RWPE2 (cell line): ENCODE measurements at places on chromosomes 7 and 10.
A peak's percentile ranks its signal among the peaks of the same experiment; 100 is the strongest.

DNA sequence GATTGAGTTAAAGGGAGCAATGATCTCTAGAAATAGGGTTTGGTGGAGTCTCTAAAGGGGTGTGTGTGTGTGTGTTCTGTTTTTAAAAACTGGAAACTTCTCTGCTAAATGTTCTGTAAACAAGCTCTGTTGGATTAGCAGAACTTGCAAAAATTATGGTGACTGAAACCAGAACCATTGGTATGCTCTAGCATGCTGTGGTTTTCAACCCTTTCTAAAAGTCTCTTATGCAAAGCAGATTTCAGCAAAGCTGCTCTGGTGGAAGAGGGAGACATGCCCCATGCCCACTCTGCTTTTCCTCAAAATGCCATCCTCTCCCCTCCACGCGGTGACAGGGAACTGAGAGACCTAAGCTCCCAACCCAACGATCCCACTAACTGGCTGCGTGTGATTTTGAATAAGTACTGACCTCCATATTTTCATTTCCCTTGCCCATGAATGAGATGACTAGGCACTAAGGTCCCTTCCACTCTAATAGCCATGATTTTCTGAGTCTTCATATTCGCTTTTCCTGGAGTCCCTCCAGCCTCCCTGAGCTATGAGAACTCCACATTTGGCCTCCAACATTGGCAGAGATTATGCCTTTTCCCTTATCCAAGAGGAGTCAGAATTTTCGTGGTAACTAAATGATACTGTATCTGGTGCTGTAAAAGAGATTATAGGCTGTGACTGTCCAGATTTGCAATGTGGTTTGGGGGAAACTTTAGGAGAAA lies 117.3 kb upstream of the PALS2 start:
- no peak for DNase-seq
- no peak overlapping the region for H3K4me3 ChIP-seq
- H3K36me3 ChIP-seq, result no peaks in the 10 kb centered on the region
- H3K27me3 ChIP-seq, result peaks cover 8% of the 10 kb centered on the region
- H3K27ac ChIP-seq, result no peak overlapping the region

DNA sequence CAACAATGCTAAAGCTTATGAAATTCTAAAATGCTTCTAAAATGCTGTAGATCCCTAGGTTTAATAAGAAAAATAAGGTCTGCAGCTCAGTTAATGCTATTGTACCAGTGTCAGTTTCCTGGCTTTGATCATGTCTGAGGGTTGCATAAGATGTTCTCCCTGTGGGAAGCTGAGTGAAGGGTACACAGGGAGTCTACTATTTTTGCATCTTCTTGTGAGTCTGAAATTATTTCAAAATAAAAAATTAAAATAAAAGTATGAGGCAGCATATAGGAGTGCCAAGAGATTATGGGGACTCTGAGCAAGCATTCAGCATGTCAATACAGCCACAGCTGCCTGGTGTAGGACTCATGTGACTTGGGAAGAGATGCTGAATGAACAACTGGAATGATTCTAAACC lies 14.7 kb downstream of the CHST15 start:
- no peak overlapping the region for H3K27ac ChIP-seq
- no peak overlapping the region for H3K4me3 ChIP-seq
- no peaks in the 10 kb centered on the region for H3K27me3 ChIP-seq

GRCh38 chr10:69738071-69738470 lies 63.6 kb upstream of the COL13A1 start:
- H3K4me3 ChIP-seq, result no peak overlapping the region
- H3K27me3 ChIP-seq, result no peaks in the 10 kb centered on the region
- DNase-seq, result no peak
- H3K27ac ChIP-seq, result no peak overlapping the region
- no peaks in the 10 kb centered on the region for H3K36me3 ChIP-seq

DNA sequence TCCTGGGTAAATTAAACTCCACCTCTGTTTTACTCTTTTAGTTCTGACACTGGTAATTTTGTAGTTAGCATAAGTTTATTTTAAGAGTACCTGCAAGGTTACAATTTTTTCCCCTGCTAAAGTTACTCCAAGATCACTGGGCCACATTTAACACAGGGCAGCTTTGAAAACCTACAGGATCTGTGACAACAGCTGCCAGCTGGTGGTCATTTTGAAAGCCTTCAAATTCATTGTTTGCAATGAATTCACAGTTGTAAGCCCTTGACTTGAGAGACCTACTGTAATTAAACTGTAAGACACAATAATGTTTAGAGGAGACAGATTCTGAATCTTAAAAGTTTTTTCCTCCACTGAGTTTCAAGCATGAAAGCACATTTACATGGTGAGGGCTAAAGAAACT lies 129.6 kb downstream of the CNOT4 start:
- H3K27ac ChIP-seq, result no peak overlapping the region
- H3K36me3 ChIP-seq, result peaks cover 8% of the 10 kb centered on the region
- no peak for DNase-seq

DNA sequence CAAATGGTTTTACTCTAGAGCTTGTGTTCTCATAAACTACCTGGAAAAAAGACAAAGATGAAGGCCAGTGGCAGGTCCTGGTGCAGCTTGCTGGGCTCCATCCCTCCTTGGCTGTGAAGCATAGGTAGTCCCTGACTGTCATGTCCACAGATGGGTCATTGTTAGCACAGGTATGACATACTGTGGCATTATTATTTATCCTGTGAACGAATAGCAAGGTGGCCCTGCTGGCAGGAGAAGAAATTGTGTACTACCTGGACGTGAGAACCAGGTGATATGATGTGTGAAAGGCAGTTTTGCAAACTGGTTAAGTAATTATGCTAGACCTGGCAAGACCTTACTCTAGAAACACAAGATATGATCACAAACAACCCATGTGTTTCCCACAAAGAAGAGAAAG lies 63.9 kb downstream of the CCDC71L start:
- H3K4me3 ChIP-seq, result no peak overlapping the region
- H3K27ac ChIP-seq, result no peak overlapping the region
- H3K27me3 ChIP-seq, result no peaks in the 10 kb centered on the region

GRCh38 chr10:59033622-59034021 lies 142.8 kb upstream of the PHYHIPL start:
- H3K27ac ChIP-seq, result no peak overlapping the region
- no peaks in the 10 kb centered on the region for H3K4me1 ChIP-seq
- H3K4me3 ChIP-seq, result no peak overlapping the region
- H3K27me3 ChIP-seq, result no peaks in the 10 kb centered on the region

GRCh38 chr7:132203021-132203420 lies 373.2 kb downstream of the PLXNA4 start:
- H3K4me3 ChIP-seq, result no peak overlapping the region
- no peaks in the 10 kb centered on the region for H3K36me3 ChIP-seq
- H3K4me1 ChIP-seq, result no peaks in the 10 kb centered on the region
- no peak for DNase-seq
- H3K27me3 ChIP-seq, result no peaks in the 10 kb centered on the region
- no peak overlapping the region for H3K27ac ChIP-seq

GRCh38 chr7:105461518-105461917 lies 60.6 kb downstream of the PUS7 start:
- H3K27ac ChIP-seq, result no peak overlapping the region
- H3K36me3 ChIP-seq, result peaks cover 70% of the 10 kb centered on the region
- H3K27me3 ChIP-seq, result no peaks in the 10 kb centered on the region
- no peaks in the 10 kb centered on the region for H3K4me1 ChIP-seq

DNA sequence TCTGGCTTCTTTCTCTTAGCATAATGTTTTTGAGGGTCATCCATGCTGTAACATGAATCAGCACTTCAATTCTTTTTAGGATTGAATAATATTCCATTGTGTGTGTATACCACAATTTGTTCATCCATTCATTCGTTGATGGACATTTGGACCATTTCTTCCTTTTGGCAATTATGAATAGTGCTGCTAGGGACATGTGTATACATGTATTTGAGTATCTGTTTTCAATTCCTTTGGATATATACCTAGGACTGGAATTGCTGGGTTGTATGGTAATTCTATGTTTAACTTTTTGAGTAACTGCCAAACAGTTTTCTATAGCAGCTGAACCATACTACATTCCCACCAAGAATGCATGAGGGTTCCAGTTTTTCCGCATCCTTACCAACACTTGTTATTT lies 39.2 kb downstream of the GBF1 start:
- DNase-seq, result no peak
- peaks cover under 1% of the 10 kb centered on the region; the same call in 1 of the 2 replicates for H3K36me3 ChIP-seq
- H3K27me3 ChIP-seq, result no peaks in the 10 kb centered on the region
- H3K27ac ChIP-seq, result no peak overlapping the region
- H3K4me1 ChIP-seq, result peaks cover 20% of the 10 kb centered on the region
- H3K4me3 ChIP-seq, result no peak overlapping the region

DNA sequence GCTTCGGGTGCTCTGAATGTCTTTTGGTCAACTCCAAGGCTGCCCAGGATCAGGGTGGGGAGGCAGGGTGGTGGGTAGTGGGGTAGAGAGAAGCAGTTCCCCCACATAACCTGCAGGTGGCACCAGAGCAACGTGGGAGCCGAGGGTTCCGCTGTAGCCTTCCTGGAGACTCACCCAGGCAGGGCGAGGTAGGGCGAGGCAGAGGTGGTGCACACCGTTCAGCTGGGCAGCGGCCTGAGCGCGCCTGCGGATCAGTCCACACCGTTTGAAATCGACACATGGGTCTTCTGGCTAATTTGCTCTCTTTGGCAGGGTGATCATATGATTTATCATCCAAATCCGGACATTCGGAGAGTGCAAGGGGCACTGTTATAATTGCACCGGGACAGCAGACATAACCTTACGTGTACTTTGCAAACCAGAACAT lies 41.4 kb upstream of the MAP3K8 start:
- no peak overlapping the region for H3K4me3 ChIP-seq
- no peaks in the 10 kb centered on the region for H3K27me3 ChIP-seq
- peaks cover 5% of the 10 kb centered on the region for H3K4me1 ChIP-seq
- H3K36me3 ChIP-seq, result no peaks in the 10 kb centered on the region
- no peak overlapping the region for H3K27ac ChIP-seq

GRCh38 chr7:37070471-37070870 lies 346.2 kb upstream of the AOAH start:
- DNase-seq, result no peak
- no peaks in the 10 kb centered on the region for H3K36me3 ChIP-seq
- no peaks in the 10 kb centered on the region for H3K27me3 ChIP-seq
- no peaks in the 10 kb centered on the region for H3K4me1 ChIP-seq

- H3K4me1 ChIP-seq, result no peaks in the 10 kb centered on the region
- H3K36me3 ChIP-seq, result no peaks in the 10 kb centered on the region
- no peak overlapping the region for H3K27ac ChIP-seq
- no peak overlapping the region for H3K4me3 ChIP-seq
- H3K27me3 ChIP-seq, result no peaks in the 10 kb centered on the region
Observed at GRCh38 chr10:19966751-19967150, 150.5 kb downstream of the PLXDC2 start.

DNA sequence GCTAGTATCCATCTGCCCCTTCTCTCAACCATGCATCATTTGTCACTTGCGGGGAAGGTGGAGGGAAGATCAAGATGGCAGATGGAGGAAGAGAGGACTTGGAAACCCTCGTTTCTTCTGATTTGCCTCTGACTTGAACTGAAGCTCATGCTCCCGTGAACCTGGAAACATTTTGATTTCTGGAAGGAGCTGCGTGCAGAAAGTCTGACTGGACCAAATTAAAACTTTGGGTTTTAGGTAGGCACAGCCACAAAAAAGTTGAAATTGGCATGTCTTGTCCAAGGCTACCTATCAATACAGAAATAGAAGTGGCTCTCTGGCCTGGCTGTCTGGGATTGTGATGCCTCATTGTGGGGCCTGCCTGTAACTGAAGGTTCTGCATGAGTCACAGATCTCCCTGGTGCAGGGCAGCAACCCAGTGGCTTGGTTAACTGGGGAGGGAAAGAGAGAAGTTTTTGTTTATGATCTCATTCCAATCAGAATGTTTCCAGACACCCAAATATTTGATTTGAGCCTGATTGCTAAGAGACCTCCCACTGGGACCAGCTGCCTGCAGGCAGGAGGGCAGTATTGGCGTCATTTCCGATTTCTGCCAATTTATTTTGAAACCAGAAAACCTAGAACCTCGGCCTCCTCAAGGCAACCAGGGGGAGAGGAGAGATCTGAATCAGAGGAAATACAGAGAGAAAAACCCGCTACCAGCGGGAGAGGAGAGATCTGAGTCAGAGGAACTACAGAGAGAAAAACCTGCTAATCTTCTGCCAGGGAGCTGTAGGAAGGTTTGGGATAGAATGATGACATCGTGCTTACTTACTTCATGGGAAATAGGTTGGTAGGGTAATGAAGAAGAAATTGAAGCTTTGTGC lies 363.6 kb downstream of the ANKRD30A start:
- H3K36me3 ChIP-seq, result no peaks in the 10 kb centered on the region
- peaks cover 14% of the 10 kb centered on the region for H3K4me1 ChIP-seq
- H3K27ac ChIP-seq, result peak overlapping the region; percentile 88
- H3K27me3 ChIP-seq, result no peaks in the 10 kb centered on the region
- DNase-seq, result peak; percentile 74

- no peak for DNase-seq
- no peak overlapping the region for H3K27ac ChIP-seq
- H3K4me3 ChIP-seq, result no peak overlapping the region
- H3K27me3 ChIP-seq, result no peaks in the 10 kb centered on the region
- peaks cover 37% of the 10 kb centered on the region for H3K4me1 ChIP-seq
Observed at GRCh38 chr7:17493446-17493845, 195.0 kb downstream of the AHR start.

- no peaks in the 10 kb centered on the region for H3K36me3 ChIP-seq
- H3K27me3 ChIP-seq, result no peaks in the 10 kb centered on the region
- H3K4me3 ChIP-seq, result no peak overlapping the region
Observed at GRCh38 chr7:117220836-117221235, 102.0 kb downstream of the WNT2 start.

DNA sequence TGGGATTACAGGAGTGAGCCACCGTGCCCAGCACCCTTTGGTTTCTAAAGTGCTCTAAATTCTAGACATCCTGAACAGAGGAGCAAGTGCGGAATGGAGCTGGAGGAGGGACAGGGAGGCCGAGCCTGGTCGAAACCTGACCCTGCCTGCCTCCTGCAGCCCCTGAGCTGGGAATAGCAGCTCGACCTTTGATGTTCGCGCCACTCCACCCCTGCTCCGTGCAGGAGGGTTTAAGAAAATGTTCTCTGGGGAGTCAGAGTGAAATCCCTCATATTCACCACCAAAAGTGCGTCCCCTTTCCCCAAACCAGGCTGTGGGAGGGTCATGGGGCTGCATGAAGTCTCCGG lies 1.8 kb downstream of the PGAM2 start:
- DNase-seq, result peak; percentile 43
- no peaks in the 10 kb centered on the region for H3K4me1 ChIP-seq
- H3K36me3 ChIP-seq, result peaks cover 17% of the 10 kb centered on the region
- H3K4me3 ChIP-seq, result no peak overlapping the region
- H3K27me3 ChIP-seq, result no peaks in the 10 kb centered on the region

DNA sequence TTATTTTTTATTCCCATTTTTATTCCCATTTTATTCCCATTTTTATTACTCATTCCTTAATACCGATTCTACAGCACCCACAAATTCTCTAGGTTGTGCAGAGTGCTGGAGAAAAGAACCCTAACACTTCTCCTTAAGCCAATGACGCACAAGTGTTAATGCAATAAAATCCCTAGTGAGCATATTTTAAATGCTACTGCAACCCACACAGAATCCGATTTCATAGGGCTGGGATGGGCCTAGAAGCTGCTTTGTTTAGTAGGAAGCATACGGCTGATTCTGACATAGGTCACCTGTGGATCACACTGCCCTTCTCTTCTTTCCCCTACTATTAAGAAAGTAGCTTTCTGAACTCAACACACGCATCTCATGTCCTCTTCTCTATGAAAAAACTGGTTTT lies 45.1 kb upstream of the CABCOCO1 start:
- H3K4me3 ChIP-seq, result no peak overlapping the region
- no peak overlapping the region for H3K27ac ChIP-seq
- DNase-seq, result no peak
- no peaks in the 10 kb centered on the region for H3K36me3 ChIP-seq
- H3K4me1 ChIP-seq, result no peaks in the 10 kb centered on the region
- no peaks in the 10 kb centered on the region for H3K27me3 ChIP-seq
